ENCODE measurements at places on chromosomes 12 and 14.

- DNase-seq = no peak
Measured at GRCh38 chr14:99241325-99242010, 30.5 kb downstream of the BCL11B start.

GRCh38 chr14:51901475-51902024, 41.1 kb downstream of the GNG2 start:
- DNase-seq = no peak

- DNase-seq = no peak
Measured at GRCh38 chr12:33672836-33673577, 233.4 kb upstream of the SYT10 start.

DNA sequence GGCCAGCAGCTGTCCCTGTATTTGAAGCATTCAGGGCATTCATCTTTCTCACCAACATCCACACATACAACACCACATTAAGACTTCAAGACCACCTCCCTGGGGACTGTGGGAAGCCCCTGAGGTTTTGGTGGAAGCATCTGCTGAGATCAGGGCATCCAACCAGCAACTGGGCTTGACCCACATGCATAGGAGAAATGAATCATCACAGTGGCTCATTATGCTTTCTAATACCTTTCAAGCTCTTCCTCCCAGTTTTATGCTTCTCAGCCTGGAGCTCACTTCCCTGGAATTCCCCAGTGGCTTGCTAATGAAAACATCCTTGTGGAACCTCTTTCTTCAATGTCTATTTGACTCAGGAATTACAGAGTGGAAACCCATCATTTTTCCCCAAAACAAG, 21.4 kb upstream of the CMKLR1 start:
- no peak for DNase-seq

GRCh38 chr12:92551853-92552397, 150.9 kb upstream of the PLEKHG7 start:
- no peak for DNase-seq

DNA sequence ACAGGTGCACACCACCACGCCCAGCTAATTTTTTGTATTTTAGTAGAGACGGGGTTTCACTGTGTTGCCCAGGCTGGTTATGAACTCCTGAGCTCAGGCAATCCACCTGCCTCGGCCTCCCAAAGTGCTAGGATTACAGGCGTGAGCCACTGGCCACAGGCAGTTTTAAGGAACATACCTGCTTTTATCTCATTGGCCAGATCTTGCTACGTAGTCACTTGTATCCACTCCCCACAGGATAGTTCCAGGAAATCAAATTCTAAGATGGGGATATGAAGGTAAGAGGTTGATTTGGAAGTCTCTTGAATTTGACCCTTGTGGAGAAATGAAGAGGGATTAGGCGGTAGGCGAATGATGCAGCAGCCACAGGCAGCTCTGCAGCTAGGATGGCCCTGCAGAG, 8.8 kb upstream of the PLEKHG6 start:
- DNase-seq = no peak

GRCh38 chr12:111149299-111149698, 219.6 kb downstream of the PHETA1 start:
- DNase-seq = no peak

DNA sequence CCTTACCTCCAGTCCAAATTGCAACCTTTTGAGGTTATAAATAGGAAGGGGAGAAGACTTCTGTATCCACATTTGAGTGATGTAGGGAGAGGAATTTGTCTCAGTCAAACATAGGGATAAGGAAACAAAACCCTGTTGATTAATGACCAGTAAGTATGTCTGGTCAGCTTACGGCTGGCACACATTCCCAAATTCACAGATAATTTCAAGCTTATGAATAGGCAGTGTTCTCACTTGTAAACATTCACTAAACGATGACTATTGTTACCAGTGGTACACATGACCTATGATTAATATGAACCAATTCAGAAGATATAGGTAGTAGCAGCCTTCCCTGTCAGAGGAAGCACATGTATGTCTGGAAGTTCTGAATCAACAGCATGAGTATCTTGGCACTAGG, 33.0 kb upstream of the SLC5A8 start:
- DNase-seq = no peak

- DNase-seq = peak; percentile 78
Measured at GRCh38 chr12:26831951-26832821, 808 bp downstream of the ITPR2 start.

GRCh38 chr12:12582895-12583303, 20.2 kb upstream of the DUSP16 start:
- no peak for DNase-seq

GRCh38 chr14:26008290-26008689, 589.5 kb downstream of the NOVA1 start:
- DNase-seq = no peak

DNA sequence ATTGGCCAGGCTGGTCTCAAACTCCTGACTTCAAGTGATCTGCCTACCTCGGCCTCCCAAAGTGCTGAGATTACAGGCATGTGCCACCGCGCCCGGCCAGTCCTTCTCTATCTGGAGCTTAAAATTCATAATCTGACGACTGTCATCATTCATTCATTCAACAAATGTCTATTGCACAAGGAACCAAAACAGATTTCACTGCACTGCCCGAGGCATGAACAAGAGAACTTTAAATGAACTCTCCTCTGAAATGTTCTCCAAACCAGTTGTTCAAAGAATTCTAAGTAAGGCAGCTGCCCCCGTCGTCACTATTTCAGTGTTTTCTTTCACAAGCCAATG, 44.8 kb upstream of the METAP2 start:
- DNase-seq = no peak

DNA sequence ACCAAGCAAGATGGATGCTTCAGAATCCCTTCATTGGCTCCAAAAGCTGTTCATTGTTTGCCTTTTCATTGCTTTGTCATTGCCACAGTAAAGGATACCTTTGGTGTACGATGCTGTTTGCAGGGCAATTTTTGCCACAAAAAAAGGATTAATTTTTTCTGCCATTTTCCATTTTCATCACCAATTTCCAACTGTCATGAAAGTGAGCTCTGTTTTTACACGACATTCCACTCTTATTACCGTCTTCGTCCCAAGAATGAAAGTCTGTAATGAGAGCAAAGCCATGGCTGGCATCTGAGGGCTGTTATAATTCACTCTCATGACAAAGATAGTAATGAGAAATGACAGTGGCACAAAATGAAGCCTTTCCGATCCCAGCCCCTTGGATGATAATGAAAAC, 272.7 kb upstream of the DCN start:
- no peak for DNase-seq

GRCh38 chr12:91695964-91696363, 449.7 kb downstream of the BTG1 start:
- no peak for DNase-seq

DNA sequence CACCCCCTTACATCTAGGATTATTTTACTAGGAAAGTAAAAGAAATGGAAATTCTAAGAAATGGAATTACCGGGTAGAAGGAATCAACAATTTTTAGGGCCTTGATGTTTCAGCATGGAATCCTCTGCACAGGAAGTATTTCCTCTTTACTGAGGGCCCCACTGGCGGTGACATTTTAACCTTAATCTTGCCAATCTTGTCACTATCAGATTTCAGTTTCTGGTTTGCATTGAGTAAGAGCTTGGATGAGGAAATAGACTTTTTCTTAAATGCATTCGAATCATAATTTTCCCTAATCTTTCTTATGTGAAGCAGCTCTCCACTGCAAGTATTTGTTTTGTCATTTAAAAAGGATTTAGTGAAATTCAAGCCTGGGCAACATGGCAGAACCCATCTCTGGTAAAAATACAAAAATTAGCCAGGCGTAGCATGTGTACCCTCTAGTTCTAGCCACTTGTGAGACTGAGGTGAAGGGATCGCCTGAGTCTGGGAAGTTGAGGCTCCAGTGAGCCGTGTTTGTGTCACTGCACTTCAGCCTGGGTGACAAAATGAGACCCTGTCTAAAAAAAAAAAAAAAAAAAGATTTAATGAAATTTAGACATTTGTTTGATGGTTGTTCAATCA, 40.7 kb downstream of the TPCN1 start:
- no peak for DNase-seq

DNA sequence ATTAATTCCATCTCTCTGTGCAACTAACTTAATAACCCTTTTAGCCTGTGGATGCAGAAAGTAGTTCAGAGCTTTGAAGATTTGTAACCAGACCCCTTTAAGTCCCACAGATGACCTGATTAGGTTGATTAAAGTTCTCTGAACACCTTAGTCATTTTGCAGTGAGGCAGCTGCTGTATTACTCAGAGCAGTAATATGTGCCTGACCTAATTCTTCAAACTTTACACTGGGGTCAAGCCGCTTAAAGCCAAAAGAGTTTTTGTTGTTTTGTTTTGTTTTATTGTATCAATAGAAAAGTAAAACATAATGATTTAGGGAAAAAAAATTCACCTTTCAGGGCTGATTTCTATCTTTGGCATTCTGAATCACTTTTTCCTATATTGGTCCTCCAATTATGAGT, 78.6 kb upstream of the PLEKHG7 start:
- DNase-seq = no peak

- no peak for DNase-seq
Measured at GRCh38 chr14:45906257-45906656, 653.3 kb upstream of the MIS18BP1 start.

- no peak for DNase-seq
Measured at GRCh38 chr12:103824845-103825244, 16.2 kb downstream of the NT5DC3 start.

DNA sequence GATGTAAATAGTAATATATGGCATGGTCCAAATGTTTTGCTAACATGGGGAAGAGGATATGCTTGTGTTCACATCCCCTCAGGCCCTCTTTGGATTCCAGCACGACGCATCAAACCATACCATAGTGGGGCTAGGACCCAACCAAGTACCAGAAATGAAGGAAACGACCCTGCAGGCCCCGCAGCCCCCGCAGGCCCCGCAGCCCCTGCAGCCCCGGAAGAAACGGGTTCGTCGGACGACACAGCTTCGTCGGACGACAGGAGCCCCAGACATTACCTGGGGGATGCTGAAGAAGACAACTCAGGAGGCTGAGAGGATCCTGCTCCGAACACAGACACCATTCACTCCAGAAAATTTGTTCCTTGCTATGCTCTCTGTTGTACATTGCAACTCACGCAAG, 119.9 kb downstream of the PPHLN1 start:
- no peak for DNase-seq

DNA sequence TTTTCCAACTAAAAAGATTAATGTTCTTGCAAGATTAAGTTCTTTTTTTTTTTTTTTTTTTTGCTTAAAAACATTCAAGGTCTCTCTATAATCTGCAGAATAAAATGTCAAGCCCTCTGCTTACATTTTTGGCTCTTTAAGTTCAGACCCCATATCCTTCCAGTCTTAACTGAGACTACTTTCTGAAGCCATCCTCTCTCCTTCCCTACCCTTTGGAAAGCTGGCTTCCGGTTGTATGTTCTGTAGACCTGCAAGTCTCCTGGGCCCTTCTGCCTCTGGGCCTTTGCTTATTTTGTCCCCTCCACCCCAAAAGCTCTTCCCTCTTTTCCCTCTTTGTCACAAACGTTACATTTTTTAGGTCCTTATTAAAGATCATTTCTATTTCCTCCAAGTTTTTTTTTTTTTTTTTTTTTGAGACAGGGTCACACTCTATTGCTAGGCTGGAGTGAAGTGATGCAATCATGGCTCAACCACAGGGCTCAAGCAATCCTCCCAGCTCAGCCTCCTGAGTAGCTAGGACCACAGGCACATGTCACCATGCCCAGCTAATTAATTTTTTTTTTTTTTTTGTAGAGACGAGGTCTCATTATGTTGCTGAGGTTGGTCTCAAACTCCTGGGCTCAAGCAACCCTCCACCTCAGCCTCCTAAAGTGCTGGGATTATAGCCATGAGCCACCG, 46.5 kb downstream of the PTPRB start:
- DNase-seq = no peak

- DNase-seq = no peak
Measured at GRCh38 chr14:62138593-62138992, 376.4 kb downstream of the SNAPC1 start.

DNA sequence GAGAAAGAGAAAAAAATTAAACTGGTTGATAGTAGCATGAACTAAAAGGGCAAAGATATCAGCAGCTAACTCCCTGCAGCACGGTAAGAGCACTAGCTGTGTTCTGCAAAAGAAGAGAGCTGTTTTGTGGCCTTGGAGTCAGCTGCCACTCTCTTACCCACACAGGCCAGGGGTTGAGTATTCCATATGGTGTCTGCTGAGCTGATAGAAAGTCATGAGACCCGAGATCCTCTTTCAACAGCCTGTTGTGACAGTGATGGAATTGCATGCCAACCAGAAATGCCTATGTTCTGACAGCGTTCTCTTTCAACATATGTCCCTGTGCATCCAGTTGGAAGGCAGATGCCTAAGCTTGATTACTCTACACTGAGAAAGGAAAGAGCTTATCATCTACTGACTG, 39.9 kb downstream of the TMTC1 start:
- no peak for DNase-seq

DNA sequence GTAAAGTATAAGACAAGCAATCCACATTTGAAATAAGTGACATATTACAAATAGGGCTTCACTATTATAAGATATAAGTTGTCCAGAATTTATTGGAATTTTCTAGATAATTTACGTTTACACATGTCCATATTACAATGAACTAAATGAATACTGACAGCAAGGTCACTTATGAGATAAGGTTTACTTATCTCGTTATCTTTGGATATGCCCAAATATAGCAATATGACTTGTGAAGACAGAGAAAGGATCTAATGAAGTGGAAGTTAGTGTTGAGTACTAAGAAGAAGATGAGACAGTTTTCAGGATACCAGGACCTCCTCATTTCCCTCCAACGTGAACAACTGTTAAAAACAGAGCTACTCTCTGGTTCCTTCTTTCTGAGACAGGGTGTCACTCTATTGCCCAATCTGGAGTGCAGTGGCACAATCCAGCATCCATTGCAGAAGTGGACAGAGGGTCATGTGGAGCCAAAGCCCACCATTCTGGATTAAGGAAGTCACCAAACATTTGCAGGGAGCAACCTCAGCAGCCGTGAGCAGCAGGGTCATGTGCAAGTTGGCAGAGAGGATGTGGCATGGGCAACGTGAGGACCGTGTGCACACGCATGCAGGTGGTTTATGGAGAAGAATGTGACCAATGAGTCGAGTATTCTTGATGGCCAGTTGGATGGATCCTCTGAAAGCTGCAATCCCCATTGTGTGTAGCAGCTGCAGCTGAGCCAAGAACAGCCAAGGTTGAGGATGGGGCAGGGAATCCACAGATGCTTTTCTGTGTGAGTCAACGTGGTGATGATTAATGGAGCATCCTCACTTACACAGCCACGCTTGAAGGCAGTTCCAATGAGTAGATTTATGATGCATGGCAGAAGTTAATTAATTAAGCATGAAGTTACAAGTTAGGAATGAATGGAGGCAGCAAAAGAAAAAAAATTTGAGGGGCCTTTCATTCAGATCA, 111.0 kb downstream of the BICD1 start:
- no peak for DNase-seq

- DNase-seq = no peak
Measured at GRCh38 chr12:90084018-90084417, 375.4 kb upstream of the ATP2B1 start.
